Inflammatory macrophage (primary cell): ENCODE measurements at places on chromosomes 5 and 9.

GRCh38 chr9:101536938-101537337, 3.3 kb downstream of the RNF20 start:
- DNase-seq, result no peak

GRCh38 chr5:56522169-56522568, 289.0 kb upstream of the ANKRD55 start:
- no peak for DNase-seq

DNA sequence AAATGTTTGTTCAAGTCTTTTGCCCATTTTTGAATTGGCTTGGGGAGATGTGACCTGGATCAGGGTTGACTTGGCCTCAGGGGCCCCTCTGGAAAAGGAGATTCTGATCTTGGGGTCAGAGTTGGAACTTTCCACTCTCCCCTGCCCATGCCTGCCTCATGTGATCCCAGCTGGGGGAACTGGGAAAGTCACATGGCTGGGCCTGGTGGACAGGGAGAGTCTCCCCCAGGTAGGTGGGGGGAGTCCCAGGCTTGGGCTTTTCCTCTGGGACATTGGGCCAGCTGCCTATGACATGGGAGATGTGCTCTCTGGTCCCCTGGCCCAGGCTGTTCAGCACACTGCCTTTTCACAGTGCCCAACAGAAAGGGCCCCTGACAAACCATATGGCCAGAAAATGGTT, 60.7 kb downstream of the NDST1 start:
- DNase-seq, result no peak

GRCh38 chr5:91345461-91345860, 37.7 kb downstream of the ARRDC3 start:
- DNase-seq, result no peak

- no peak for DNase-seq
Measured at GRCh38 chr9:80932947-80933780, 756.2 kb downstream of the TLE1 start.

DNA sequence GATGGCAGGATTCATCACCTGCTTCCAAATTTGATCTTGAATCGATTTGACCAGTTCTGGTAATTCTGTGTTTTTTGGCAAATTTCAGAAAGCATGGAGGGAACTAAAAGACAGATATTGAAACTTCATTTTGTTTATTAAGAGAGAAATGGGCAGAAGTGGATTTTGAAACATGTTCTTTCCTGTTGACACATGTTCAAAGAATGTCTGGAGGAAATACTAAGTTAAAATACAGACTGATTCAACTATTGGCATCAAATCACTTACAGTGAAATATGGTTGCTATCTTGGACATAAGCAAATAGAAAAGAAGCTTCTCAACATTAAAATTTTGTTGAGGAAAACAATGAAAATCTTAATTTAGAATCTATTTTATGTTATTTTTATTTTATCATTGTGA, 19.3 kb upstream of the GZMK start:
- DNase-seq, result no peak

DNA sequence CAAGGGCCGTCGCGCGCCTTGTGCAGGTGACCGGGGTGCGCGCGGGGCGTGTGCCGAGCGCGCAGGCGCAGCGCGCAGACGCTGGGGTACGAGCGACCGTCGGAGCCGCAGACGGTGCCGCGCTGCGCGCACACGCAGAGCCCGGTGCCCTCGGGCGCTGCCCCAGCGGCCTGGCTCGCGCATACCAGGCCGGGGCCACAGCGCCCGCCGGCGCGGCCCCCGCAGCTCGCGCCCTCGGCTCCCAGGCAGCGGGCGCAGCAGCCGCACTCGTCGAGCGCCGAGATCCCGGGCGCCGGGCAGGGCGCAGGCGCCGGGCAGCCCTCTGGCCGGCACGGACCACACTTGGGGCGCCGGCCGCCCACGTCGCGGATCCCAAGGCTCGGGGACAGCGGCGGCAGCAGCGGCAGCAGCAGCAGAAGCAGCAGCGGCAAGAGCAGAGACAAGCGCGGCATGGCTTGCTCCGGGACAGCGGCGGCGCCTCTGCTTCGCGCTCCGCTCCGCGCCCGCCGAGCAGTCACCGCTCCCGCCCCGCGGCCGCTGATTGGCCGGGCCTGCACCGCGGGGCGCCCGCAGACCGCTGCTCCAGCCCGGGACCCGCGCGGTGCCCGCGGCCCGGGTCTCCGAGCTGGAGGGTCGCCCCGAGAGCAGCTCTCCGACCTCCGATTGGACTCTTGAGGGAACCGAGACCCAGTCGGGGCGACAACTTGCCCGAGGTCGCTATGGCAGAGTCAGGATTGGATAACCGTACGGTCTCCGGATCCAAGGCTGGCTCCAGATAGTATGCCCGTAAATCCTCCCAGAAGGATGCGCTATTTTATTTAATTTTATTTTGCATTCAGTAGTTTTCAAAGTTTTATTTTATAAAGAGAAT, at the start of gene IGFBPL1:
TSS of gene IGFBPL1 (minus strand) at position 482 of the 871 bp plus-strand sequence. CDS start at position 452, 30 bp downstream.
- peak; percentile 37 for DNase-seq

- DNase-seq, result no peak
Measured at GRCh38 chr9:28653216-28653615, 1079.9 kb upstream of the C9orf72 start.

GRCh38 chr5:132667761-132668705, 5.8 kb upstream of the IL4 start:
- no peak for DNase-seq

DNA sequence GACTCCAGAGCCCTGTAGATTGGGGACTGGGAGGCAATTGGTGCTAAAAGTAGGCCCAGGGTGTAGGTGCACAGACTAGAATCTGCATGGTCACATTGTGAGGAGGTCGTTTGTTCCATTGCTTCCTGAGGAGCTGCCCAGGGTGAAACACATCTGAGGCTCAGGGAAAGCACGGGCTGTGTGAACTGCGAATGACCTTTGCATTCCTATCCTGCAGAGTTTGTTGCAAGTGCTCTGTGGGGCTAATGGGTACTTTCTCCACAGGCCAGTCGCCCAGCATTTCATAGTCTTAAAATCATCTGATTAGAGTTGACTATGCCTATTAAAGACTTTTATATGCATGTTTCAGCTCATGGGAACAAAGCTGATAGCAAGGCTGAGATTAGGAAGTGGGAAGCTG, 14.4 kb upstream of the SLC46A2 start:
- no peak for DNase-seq

- no peak for DNase-seq
Measured at GRCh38 chr5:34789639-34790038, 49.3 kb upstream of the TTC23L start.

DNA sequence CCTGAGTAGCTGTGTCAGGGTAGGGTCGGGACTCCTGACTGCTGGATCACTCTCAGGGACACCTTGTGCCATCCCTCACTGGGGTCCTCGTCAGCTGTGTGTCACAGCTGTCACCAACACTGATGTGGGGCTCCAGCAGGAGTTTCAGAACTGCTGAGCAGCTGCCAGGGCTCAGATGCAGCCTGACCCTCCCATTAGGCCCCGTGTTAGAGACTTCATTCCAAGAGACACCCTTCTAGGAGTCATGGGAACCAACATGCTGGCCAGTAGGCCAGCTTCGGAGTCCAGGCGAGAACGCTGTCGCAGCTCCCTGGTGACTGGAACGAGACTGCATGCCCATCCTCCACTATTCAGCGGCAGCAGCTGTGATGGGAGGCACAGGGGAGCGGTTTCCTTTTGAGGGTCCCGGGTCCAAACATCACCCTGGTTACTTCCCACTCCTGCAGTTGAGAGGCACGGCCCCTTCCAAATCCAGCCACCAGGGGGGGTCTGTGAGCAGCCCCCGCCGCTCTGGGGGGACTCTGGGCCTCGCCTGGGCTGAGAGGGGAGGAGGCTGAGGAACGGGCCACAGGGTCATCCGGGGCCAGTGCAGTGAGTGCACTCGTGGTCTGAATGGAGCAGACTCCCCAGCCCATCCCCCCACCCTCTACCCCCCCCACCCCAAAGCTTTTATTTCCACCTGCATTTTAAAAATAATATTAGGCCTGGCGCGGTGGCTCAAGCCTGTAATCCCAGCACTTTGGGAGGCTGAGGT, 12.6 kb upstream of the TCF7 start:
- peak; percentile 64 for DNase-seq

- DNase-seq, result no peak
Measured at GRCh38 chr5:120236360-120236759, 227.7 kb upstream of the PRR16 start.

- DNase-seq, result peak; percentile 38
Measured at GRCh38 chr9:128245421-128246151, 30.2 kb downstream of the GOLGA2 start.

DNA sequence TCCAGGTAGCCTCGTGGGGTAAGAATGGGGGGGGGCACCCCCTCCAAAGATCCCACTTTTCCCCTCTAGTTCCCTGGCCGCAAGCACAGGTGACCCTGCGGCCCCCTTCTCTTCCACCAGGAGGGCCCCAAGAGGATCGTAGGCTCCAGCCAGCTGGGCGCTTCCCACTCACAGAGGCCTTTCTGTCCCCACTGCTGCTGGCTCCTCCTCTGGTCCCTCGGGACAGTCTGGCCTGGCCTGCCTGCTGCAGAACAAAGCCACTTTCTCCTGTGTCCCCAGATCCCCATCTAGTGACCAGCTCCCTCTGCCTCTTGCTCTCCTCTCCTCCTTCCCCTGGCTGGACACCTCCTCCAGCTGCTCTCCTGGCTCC, 534 bp upstream of the SAPCD2 start:
- DNase-seq, result peak; percentile 25

- no peak for DNase-seq
Measured at GRCh38 chr9:88387036-88387551, 1.1 kb upstream of the SPIN1 start.

- no peak for DNase-seq
Measured at GRCh38 chr9:9819886-9820285, 792.9 kb downstream of the PTPRD start.

DNA sequence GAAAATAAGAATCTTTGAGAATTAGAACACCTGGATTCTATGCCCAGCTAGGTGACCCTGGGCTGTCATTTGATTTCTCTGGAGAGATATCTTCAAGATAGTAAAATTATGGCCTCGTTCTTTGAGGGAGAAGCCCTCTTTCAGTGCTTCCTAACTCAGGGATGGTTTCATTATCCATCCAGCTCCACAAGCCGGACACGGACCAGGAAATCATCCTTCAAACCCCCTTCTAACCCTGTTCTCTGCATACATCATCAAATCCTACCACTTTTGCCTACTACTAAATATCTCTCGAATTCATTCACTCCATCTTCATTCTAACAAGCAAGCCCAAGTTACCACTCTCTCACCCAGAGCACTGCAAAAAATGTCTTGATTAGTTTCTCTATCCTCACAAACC, 57.2 kb downstream of the MAPKAP1 start:
- DNase-seq, result no peak

DNA sequence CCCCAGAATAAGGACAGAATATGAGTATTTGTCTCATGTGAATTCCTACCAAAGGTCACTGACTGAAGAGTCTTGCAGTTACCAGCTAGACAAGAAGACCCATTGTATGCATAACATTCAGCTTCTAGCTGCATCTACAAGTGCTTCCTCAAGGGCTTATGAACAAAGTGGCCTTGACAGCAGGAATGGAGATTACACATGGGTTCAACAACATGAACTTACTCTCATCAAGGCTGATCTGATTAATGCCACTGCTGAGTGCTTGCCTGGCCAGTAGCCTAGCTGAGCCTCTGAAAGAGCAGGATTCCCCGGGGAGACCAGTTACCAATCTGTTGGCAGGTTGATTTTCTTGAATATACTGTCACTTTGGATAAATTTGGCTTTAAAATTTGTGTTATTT, 76.7 kb upstream of the CHD1 start:
- no peak for DNase-seq

DNA sequence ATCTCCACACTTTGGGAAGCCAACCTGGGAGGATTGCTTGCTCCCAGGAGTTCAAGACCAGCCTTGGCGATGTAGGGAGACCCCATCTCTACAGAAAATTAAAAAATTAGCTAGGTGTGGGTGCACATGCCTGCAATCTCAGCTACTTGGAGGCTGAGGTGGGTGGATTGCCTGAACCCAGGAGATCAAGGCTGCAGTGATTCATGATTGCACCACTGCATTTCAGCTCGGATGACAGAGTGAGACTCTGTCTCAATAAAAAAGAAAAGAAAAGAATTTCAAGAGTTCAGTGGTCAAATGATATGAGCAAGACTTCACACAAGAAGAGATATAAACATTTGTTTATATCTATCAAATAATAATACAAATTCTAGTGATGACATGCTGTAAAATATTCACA, 23.0 kb upstream of the MTAP start:
- DNase-seq, result no peak

DNA sequence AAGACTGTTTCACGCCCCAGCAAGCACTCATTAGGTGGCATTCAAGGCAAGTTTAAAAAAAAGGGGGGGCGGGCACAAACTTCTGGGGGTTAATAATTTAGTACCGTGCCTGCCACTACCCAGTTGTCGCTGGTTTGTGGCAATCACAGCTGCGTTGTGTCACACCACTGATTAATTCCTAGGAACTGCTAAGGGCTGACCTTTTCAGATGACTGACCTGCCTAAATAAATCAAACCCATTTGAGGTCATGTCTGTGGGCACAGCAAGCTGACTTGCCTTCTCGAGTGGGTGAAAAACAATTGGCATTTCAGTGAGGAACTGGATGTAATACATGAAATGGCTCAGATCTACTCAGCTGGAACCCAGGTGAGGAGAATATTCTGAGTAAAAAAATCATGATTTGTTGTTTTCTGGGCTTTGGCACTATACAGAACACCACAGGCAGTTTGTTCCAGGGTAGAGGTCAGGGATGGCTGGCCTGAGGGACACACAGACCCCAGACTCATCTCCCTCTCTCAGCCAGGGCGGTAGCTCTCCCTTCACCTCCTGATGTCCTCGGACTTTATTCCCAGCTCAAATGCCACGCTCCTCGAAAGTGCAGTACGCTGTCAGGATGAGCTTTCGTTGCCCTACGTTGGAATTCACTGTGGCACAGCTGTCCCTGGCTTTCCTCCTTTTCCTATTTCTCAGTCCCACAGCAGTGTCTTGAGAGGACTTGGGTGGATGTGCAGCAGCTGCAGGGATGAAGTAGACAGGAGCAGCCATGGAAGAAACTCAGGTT, 15.5 kb upstream of the MGAT1 start:
- DNase-seq, result peak; percentile 78

DNA sequence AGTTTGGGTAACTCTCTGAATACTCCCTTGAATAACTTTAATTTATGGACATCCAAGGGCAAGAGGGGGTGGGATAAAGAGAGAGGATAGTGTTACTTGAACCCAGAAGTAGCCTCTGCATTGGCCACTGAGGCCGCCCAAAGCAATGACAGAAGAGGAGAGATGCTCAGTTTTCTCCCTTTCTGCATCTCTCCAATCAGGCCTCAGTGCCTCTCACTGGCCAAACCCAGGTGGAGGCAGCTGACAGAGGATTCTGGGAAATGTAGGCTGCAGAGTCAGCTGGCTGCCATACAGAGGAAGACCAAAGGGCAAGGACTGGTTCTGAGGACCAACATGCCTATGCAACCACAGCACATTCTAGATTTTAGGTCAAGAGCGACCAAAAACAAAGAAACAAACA, 719.4 kb downstream of the MAT2B start:
- no peak for DNase-seq
